T-helper 9 cell (primary cell): ENCODE measurements at places on chromosomes 13 and 19.

- no peak for DNase-seq
Measured at GRCh38 chr13:105291987-105292386, 1243.5 kb downstream of the EFNB2 start.

DNA sequence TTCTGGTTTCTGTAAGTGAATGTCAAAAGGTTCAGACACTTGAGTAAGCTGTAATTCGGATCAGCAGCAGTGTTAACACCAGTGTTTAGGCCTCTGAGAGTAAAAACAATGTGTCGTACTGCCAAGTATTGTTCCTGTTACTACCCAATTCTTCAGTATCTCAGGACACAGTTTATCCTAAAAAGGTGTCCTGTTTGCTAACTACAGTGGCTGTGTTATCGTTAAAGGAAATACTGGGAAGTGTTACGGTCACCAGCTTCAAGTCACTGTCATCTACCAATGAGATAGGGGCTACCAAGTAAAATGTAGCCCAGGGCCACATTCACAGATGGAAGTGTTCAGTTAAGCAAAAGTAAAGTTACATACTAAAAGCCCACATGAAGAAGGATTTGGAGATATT, 2.3 kb upstream of the UPF3A start:
- DNase-seq, result no peak

- DNase-seq, result no peak
Measured at GRCh38 chr13:108859197-108860012, 230.0 kb downstream of the MYO16 start.

- DNase-seq, result no peak
Measured at GRCh38 chr13:51786425-51787265, 17.3 kb downstream of the DHRS12 start.
